ENCODE measurements at places on chromosomes 7 and 10.

DNA sequence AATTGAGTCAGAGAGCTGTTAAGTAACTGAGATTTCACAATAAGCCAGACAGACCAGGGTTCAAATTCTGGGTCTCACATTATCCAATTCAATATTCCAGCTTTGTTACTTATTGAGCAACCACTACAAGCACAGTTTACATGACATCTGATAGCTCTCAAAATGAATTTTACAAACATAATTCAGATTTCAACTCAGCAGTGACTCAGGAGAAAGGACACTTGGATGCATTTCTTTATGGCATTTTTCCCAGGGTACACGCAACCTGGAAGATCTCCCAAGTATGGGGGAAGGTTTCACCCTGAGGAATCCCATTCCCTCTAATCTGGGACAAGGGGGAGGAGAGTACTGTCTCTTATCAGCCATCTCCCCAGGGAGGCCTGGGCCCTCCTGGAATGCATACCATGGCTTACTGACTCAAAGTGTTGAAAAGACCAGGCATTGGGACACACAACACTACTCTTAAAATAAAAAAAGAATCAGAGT, 102.4 kb downstream of the CFTR start:
- DNase-seq = no peak

DNA sequence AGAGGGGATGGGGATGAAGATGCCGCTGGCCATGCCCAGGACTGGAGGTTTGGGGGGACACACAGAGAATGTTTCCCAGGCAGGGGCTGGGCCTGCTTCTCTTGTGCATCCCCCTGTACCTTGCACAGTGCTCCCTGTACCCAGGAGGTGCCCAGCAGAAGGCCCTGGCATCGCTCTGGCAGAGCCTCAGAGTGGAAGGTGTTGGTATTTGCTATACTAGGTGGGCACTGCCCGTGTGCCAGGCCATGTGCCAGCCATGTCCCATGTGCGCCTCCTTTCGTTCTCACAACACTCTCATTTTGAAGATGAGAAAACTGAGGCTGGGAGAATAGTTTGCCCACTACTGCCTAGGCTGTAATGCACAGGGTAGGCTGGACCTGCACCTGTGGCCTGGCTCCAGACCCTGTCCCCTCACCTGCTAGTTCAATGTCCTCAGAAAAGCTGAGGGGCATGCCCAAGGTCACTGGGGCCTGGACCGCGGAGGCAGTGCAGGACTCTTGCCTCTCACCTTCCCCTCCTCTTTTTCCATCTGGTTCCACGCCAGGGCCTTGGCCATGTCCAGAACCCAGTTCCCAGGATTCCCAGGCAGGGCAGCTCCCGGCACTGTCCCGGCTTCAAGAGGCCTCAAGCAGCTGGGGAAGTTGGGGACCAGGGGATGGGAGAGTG, 64.7 kb downstream of the GOLGA7B start:
- no peak for DNase-seq

GRCh38 chr7:39816462-39817060, 133.5 kb upstream of the CDK13 start:
- DNase-seq = no peak

DNA sequence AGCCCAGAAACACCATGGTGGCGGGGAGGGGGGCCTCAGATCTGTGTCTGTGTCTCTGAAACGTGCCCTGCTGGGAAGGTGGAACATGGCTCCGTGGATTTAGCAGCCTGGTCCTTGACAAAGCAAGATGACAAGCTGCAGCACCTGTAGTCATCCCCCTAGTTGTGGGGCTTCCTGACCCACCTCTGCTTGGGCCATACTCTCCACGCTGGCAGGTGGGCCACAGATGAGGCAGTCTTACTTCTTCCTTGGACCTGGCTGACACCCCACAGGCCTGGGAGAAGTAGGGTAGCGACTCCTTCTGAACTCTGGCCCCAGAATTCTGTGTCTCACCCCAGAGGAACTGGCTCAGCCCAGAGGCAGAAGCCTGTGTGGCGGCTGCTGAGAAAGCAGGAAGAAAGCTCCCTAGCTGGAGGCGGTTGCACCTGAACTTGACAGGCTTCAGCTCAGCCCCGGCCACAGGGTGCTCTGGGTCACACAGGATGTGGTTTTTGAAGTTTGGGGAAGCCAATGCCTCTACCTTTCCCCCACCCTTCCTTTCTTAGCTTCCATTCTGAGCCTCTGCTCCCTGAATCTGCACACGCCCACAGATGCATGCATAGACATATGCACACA, 113.9 kb downstream of the ABLIM1 start:
- no peak for DNase-seq

GRCh38 chr7:1123715-1124114, 35.8 kb downstream of the GPER1 start:
- peak; percentile 62 for DNase-seq

DNA sequence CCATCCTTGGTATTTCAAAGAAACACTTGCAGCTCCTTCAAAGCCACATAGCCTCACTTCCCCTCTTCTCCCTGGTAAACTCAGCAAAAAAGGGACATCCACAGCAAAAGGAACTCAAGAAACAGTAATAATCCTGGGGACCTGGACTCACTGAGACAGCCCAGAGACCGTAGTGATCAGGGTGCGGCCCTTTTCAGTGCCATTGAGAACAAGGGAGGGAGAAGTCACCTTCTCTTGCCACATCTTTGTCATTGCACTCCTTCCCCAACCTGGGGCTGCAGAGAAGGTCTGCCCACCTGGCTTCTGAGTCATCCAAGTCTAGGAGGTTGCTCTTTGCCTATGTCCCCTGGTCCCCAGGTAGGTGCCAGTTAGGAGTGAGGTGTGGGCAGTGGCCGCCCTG, 93.9 kb upstream of the SH2B2 start:
- DNase-seq = no peak

- no peak for DNase-seq
Measured at GRCh38 chr10:114038819-114039218, 4.8 kb upstream of the ADRB1 start.

DNA sequence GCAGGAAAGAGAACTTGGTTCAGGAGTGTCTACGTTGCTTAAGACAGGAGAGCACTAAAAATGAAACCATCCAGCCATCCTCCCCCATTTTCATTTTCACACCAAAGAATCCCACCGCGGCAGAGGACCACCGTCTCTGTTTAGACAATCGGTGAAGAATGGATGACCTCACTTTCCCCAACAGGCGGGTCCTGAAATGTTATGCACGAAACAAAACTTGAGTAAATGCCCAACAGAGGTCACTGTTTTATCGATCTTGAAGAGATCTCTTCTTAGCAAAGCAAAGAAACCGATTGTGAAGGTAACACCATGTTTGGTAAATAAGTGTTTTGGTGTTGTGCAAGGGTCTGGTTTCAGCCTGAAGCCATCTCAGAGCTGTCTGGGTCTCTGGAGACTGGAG, 1.4 kb upstream of the IL6 start:
- DNase-seq = no peak

DNA sequence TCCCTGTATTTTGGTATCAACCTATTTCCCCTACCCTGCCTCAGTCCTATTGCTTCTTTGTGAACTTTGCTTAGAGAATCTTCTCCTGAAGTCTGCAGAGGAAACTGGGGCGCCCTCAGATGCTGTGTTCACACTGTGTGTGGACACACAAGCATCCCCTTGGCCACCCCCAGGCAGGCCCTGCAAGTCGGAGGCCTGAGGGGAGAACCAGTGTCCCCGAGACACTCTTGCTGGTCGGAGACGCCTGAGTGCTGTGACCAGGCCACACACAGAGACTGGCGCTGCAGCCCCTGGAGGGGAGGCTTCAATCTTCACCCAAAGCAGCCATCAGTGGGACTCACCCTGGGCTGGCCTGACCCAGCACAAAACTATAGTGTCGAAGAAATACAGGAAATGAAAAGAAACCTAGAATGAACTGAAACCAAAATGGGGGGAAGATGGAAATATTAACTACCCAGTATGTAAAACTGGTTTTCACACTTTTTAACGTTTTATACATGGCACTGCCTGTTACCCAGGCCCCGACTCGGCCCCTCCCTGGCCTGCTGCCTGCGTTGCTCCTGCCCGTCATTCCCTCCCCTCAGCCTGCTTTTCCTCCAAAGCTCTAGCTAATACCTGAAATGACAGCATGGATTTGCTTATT, 48.4 kb upstream of the FAM20C start:
- no peak for DNase-seq

DNA sequence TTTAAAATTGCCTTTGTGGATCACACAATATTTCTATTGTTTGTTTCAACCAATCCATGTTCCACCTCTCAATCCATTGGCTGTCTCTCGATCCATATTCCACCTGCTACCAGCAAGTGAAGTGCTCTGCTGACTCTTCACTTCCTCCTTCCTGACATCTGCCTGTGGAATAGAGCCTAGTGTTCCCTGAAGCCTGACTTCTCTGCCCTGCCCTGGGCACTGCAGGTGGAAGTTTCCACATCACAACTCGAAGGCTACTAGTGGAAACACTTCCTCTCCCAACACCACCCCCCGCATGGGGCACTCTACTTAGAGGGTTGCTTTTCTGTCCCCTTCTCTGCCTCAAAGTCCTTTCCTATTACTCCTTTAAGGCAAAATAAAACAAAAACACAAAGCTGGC, 563.8 kb upstream of the IGFBP3 start:
- no peak for DNase-seq

GRCh38 chr7:14201353-14201752, 211.9 kb upstream of the ETV1 start:
- no peak for DNase-seq

DNA sequence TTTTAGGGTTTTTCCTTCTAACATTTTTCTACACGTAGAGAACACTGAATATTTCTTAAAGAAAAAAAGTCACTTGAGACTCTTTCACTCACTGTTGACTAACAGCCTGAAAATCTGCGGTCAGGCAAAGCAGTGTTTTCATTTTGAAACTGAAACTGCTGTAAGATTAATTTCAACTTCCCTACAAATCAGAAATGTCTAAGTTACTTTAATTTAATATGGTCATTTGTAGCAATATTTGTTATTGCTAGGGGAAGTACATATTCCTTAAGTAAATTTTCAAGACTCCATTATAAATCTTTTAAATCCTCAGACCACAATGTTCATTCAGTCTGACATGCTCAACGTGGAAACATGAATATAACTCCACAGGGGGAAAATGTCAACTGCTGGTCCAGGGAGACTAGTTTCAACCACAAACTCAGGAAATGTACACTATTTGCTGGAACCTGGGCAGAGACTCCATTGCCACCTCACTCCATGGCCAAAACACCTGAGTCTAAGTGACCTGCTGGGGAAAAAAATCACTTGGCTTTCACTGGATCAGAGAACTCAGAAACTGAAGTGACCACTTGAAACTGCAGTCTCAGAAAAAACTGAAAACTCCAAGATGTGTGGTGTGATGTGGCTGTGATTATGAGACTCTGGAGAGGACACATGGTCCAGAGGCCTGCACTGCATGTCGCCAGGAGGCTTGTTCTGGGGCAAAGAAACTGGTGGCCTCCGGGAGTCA, 161.2 kb downstream of the TAX1BP1 start:
- no peak for DNase-seq

- no peak for DNase-seq
Measured at GRCh38 chr10:117590101-117590875, 47.7 kb downstream of the EMX2 start.

DNA sequence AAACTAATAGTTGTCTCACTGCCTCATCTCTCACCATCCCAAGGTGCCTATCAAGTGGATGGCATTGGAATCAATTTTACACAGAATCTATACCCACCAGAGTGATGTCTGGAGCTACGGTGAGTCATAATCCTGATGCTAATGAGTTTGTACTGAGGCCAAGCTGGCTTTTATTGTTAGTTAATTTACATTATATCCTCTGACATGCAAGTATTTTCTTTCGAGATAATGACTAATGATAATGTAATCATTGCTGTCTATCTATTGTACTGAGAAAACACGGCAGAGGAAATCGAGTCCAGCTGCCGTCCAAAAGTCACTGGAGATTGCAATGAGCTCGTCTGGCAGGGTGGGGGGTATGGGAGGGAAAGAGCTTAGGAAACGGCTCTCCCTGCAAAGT, 172.4 kb upstream of the LANCL2 start:
- DNase-seq = no peak

DNA sequence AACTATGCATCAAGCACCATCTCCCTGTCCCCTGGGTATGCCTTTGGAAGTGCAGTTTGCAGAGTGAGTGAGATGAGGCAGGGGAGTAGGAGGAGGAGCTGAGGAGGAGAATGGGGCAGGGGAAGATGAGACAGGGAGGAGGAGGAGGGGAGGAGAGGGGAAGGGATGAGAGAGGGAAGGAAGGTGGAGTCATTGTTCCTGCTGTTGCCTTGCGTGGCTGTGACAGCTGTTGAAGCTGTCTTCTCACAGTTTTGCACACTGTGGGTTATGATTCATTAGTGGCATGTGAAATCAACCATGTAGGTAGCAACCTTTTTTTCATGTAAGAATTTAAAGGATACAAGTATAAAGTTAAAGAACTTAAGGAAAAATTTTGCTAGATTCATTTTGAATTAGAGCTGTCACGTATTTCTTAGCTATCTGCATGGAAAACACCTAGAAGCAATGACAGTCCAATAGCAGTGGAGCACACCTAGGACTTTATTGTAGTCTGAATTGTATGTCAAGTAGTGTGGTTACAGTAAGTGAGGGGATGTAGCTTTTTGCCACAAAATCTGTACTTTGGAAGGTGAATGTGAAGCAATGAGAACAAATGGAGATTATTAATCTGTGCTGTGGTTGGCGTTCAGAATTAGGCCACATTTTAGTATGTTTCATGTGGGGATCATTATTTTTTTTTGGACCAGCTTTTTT, 21.7 kb downstream of the CCM2 start:
- no peak for DNase-seq

Measured in 8988T (cell line).